ENCODE measurements at places on chromosomes 16 and 17. TPM values are rescaled to one million over a fixed set of nuclear protein-coding genes. Genes with fewer than 3 reads are reported as not detected.

GRCh38 chr17:45197555-45198334, 23.9 kb upstream of the FMNL1 start:
- DNase-seq = peak; percentile 84

The NACA2 gene
- total RNA-seq = not detected

The CACNG1 gene
- not detected for total RNA-seq

DNA sequence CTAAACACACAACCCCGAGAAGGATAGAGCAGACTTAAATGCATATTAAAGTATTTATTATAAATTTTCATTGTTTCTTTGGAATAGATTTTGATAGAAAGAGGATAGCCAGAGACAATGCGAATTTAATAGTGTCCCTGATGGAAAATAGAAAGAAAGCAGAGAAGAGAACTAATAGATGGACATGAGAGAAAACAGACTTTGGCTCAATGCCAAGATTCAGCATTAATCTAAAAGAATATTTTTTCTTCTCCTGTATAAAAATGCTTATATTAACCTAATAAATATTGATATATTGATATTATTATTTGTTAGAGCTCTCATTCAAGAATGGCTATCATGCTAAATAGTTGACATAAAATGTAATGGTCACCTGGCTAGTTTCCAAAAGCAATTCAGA, 173.4 kb downstream of the KIF2B start:
- DNase-seq = no peak

GRCh38 chr16:66026211-66026610, 340.3 kb upstream of the CDH5 start:
- DNase-seq = no peak

The MMP2 gene
- total RNA-seq = 446 TPM

DNA sequence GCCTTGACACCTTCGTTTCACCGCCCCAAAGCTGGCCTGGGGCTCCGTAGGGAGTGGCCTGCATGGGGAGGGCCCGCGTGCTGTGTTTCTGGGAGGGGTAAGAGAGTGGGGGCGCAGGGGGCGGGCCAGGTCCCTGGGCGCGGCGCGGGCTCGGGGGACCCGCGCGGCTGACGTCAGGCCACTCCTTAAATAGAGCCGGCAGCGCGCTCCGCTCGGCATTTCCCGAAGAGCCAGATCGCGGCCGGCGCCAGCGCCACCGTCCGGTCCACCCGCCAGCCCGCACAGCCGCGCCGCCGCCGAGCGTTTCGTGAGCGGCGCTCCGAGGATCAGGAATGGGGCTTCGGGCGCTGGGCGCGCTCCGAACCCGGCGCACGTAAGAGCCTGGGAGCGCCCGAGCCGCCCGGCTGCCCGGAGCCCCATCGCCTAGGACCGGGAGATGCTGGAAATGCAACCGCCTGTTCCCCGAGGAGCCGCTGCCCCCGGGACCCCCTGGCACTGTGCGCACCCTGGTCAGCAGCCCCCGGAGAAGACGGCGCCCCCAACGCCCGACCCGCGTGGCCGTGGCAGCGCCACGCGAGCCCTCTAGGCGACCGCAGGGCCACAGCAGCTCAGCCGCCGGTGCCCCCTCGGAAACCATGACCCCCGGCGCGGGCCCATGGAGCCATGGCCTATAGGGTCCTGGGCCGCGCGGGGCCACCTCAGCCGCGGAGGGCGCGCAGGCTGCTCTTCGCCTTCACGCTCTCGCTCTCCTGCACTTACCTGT, at the start of gene HS3ST2:
Gene HS3ST2 (plus strand): TSS at position 215 of the 763 bp plus-strand sequence. CDS start 449 bp downstream, at position 664.
- DNase-seq = no peak

The RASL10B gene
- 5.5 TPM for total RNA-seq

- DNase-seq = no peak
Observed at GRCh38 chr16:10787304-10787703, 31.3 kb downstream of the TVP23A start.

- no peak for DNase-seq
Observed at GRCh38 chr17:30199600-30199999, 35.9 kb downstream of the SLC6A4 start.

DNA sequence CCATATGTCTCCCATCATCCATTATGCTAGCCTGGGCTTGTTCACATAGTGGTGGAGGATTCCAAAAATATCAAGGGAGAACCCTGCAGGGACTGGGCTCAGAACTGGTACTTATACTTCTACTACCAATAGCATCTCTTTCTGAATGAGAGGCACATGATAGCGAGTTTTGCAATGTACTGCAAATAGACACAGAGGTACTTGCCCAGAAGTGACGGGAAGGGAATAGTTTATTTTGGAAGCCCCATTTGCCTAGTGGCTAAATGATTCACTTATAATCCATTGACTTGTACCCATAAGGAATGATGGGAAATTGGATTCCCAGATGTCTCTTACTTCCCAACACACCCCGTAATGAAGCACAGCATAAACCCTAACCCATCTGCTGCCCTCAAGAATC, 124.8 kb upstream of the ERCC4 start:
- DNase-seq = no peak

DNA sequence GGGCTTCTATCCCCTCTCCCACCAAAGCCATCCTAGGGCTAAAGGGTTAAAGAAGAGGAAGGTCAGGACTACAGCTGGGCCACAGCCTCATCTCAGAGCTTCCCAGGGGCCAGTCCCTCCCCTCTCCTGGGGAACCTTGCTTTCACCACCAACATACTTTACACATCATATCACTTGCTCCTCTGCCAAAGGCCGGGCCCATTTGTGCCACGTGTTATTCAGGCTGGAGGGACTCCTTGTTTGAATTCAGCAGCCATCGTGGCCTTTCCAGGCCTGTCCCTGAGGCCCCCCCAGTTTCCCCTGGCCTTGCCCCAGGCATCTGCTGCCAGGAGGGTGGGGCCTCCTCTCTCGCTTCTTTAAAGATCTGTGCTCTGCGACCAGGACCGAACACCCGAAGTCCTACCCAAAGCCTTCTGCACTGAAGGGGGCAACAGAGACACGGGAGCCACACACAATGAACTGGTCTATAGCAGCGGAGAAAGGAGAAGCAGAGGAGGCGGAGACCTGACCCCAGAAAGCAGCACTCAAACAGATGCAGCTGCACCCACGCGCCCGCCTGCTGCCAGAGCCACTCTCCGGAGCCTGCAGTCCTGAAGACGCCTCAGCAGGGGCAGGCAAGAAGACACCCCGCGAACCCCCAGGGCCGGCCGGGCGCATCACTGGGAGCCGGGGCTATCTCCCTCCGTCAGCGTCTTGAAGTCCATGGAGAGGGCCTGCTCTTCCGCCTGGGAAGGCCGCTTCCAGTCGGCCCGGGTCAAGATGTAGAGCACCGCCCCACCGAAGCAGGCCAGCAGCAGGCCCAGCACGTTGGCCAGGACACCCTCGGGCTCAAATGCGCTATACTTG, 12.1 kb downstream of the CYB561 start:
- peak; percentile 94 for DNase-seq

The CES2 gene
- total RNA-seq = 35.0 TPM

The CHST5 gene
- total RNA-seq = not detected

- peak; percentile 21 for DNase-seq
Observed at GRCh38 chr17:56499799-56500388, 93.6 kb upstream of the NOG start.

The FAM20A gene
- not detected for total RNA-seq

The EPOP gene
- 1.3 TPM for total RNA-seq

DNA sequence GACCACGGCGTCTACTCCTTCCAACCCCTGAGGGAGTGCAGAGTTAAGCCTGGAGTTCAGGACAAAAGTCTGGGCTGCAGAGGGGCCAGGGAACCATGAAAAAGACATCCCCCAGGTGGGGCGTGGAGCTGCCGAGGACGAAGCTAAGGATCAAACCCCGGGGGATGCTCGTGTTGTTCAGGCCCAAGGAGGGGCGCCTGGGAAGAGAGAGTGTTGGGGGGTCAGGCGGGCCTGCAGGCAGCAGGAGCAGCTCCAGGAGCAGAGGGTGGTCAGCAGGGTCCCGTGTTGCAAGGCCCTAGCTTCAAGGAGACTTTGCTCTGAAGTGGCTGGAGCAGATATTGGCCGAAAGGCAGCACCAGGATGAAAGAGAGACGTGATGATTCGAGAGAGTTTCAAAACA, 26.7 kb downstream of the NECAB2 start:
- no peak for DNase-seq

The CETP gene
- not detected for total RNA-seq

The ZNF469 gene
- 9.4 TPM for total RNA-seq

- peak; percentile 47 for DNase-seq
Observed at GRCh38 chr17:17300624-17301568, 2.3 kb upstream of the NT5M start.

GRCh38 chr16:46949241-46949892, 24.1 kb downstream of the DNAJA2 start:
- DNase-seq = no peak

DNA sequence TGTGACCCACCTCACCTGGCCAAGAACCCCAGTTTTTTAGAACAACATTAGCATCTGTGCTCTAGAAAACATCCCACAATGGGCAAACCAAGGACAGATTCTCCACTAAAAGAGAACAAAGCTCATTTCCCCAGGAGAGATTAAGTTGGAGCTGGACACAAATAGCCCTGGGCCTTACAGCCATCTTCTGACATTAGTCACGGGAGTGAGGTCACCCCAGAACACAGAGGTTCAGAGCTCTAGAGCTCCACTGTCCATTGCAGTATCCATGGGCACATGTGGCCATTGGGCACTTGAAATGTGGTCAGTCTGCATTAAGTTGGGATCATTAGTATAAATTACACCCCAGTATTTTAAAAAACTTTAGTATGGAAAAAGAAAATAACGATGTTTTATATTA, 47.6 kb upstream of the RBBP6 start:
- DNase-seq = peak; percentile 57

The BAIAP3 gene
- 0.12 TPM for total RNA-seq

The FOXC2 gene
- total RNA-seq = 7.7 TPM

The SLC9A5 gene
- total RNA-seq = 4.4 TPM

The SYCE1L gene
- not detected for total RNA-seq

The KRTAP4-1 gene
- not detected for total RNA-seq

The LSM12 gene
- 92.0 TPM for total RNA-seq

DNA sequence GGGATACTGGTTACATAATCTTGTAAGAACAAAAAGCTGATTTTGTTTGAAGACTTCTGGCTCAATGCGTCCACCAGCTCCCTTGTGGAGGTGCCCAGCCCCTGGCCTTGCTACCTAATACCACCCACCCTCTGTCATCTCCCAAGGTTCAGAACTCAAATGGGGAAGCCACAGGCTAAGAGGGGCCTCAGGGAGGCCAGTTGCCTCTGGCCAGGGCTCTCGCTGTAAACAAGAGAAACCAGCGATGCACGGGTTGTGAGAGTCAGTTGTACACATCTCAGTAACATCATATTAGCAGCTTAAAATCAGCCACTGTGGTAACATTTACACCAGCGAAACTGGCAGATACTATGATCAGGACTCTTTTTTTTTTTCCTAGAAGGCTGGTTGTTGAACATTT, 6.0 kb downstream of the TEKT5 start:
- no peak for DNase-seq

DNA sequence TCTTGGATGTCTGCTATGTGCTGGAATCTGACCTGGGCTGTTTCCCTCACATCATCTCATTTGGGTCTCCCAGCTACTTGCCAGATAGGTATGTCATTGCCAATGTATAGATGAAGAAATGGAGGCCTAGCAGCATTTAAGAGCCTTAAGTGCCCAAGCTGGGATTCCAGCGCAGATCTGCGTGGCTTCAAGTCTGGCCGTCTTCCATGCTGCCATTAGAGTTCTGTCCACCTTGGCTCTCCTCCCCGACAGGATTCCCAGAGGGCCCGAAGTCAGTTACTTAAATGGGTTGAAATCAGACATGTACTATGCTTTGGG, 33.0 kb upstream of the CCR7 start:
- no peak for DNase-seq

DNA sequence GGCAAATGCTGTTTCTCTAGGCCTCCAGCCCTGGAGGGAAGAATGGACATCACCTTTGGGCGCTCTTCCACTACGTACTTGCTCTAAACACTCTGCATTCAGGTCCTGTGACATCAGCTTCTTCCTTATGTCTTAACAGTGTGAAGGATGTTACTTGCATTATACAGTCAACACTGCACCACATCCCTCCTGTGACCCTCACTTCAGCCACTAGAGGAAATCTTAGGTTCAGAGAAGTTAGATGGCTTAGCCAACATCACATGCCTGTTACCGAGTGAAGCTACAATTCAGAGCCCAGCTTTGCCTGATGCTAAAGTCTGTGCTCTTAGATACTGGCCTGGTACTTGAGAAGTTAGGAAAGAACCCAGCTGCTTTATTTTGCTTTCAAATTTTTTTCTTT, 18.3 kb downstream of the UBFD1 start:
- peak; percentile 12 for DNase-seq

- no peak for DNase-seq
Observed at GRCh38 chr17:33667052-33667509, 374.0 kb upstream of the ASIC2 start.

The ANKS4B gene
- not detected for total RNA-seq

The SHISA6 gene
- total RNA-seq = not detected

GRCh38 chr16:86901483-86901882, 323.1 kb downstream of the FOXL1 start:
- DNase-seq = no peak

- DNase-seq = no peak
Observed at GRCh38 chr17:37683454-37683984, 40.3 kb upstream of the DDX52 start.

The PRAC1 gene
- total RNA-seq = not detected

The KRTAP4-4 gene
- total RNA-seq = not detected

GRCh38 chr17:40068917-40069750, 6.4 kb downstream of the THRA start:
- peak; percentile 76 for DNase-seq
